Neural crest cell (in vitro differentiated cells): ENCODE measurements at places on chromosomes 3 and 15. TPM values are rescaled to one million over a fixed set of nuclear protein-coding genes. Genes with fewer than 3 reads are reported as not detected.

Gene FETUB
- total RNA-seq: not detected in 2 replicates

- H3K4me1 ChIP-seq: peaks cover 11% of the 10 kb centered on the region
- H3K4me3 ChIP-seq: no peak overlapping the region
- H3K27me3 ChIP-seq: no peaks in the 10 kb centered on the region
- DNase-seq: no peak
- no peak overlapping the region for H3K27ac ChIP-seq
- peaks cover 2% of the 10 kb centered on the region for H3K36me3 ChIP-seq
Measured at GRCh38 chr3:115323380-115323779, 176.3 kb upstream of the ZBTB20 start.

GRCh38 chr3:97269202-97269601 is 454.8 kb downstream of the EPHA6 start:
- H3K4me3 ChIP-seq: no peak overlapping the region
- H3K4me1 ChIP-seq: no peaks in the 10 kb centered on the region
- DNase-seq: no peak
- no peaks in the 10 kb centered on the region for H3K36me3 ChIP-seq

Gene DUOXA2
- total RNA-seq: not detected in 2 replicates

DNA sequence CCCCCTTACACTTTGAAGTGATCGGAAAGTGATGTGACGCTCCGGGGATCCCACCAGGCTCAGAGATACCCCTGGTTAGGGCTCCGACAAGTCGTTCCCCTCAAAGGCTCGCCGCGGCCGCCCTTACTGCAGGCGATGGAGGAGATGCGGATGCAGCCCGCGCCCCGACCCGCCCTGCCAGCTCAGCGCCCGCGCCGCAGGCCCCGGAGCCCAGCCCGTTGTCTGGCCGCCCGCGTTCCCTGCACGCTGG is 228 bp downstream of the GLT8D1 start:
- H3K27ac ChIP-seq: peak overlapping the region; percentile 96
- H3K4me3 ChIP-seq: peak overlapping the region; percentile 99
- no peaks in the 10 kb centered on the region for H3K36me3 ChIP-seq
- H3K27me3 ChIP-seq: no peaks in the 10 kb centered on the region
- H3K4me1 ChIP-seq: peaks cover 29% of the 10 kb centered on the region
- DNase-seq: no peak

- H3K4me1 ChIP-seq: peaks cover 25% of the 10 kb centered on the region
- H3K27ac ChIP-seq: no peak overlapping the region
- H3K36me3 ChIP-seq: peaks cover 3% of the 10 kb centered on the region
- no peak overlapping the region for H3K4me3 ChIP-seq
- no peaks in the 10 kb centered on the region for H3K27me3 ChIP-seq
Measured at GRCh38 chr3:52854013-52854412, 19.2 kb upstream of the MUSTN1 start.

Gene MEGF11
- total RNA-seq: 0.49 and 1.0 TPM in 2 replicates

Gene MYO5A
- 27.1 and 29.1 TPM in 2 replicates for total RNA-seq
